ENCODE measurements at places on chromosomes 13 and 19. TPM values are rescaled to one million over a fixed set of nuclear protein-coding genes. Genes with fewer than 3 reads are reported as not detected.

Gene FGF14
- total RNA-seq, result 20.4 TPM

Gene ZNF226
- 23.1 TPM for total RNA-seq

Gene GALP
- total RNA-seq, result not detected

GRCh38 chr19:1862424-1863327 is 703 bp downstream of the KLF16 start:
- H3K4me1 ChIP-seq, result peaks cover 37% of the 10 kb centered on the region
- DNase-seq, result peak; percentile 57
- peak overlapping the region; percentile 85 for H3K4me3 ChIP-seq
- no peaks in the 10 kb centered on the region for H3K27me3 ChIP-seq

- no peak overlapping the region for H3K27ac ChIP-seq
- H3K27me3 ChIP-seq, result peaks cover 80% of the 10 kb centered on the region
- no peak overlapping the region for H3K4me3 ChIP-seq
- no peak for DNase-seq
- no peaks in the 10 kb centered on the region for H3K4me1 ChIP-seq
- no peaks in the 10 kb centered on the region for H3K36me3 ChIP-seq
Observed at GRCh38 chr13:91212231-91212630, 135.3 kb upstream of the MIR17HG start.
